Mesenteric fat pad (tissue), 1 donor: ENCODE measurements at places on chromosomes 11 and 22. TPM values are rescaled to one million over a fixed set of nuclear protein-coding genes. Genes with fewer than 3 reads are reported as not detected.

DNA sequence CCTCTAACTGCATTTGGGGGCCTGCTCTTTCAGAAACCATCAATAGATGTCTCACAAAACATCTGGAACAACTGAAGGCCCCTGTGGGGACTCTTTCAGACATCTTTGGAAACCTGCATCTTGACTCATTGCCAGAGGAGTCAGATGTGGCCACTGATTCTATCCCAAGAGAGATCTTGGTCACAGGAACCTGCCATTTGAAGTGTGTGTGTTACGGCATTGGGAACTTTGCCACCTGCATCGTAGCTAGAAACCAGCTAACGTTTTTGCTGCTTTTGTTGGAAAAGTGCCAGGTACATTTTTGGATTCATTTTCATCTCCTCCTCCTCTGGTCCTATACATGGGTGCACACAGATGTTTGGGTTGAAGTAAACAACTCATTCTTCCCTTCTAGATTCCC is 4.3 kb downstream of the SRRD start:
- DNase-seq: no peak

DNA sequence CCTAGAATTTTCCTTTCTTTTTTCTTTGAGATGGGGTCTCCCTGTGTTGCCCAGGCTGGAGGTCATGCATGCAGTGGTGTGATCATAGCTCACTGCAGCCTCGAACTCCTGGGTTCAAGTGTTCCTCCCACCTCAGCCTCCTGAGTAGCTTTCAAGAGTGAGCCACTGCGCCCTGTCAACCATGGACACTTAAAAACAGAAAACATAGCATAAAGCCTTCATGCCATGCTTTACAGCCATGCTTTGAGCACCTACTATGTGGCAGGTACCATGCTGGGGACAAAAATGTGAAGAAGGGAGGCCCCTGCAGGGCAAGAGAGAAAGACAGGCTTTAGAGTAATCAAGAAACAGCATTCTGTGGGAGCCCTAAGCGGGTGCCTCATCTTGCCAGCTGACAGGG is 13.7 kb upstream of the GNB1L start:
- DNase-seq: no peak

- peak; percentile 49 for DNase-seq
These were observed 8.0 kb downstream of the IFITM10 start for GRCh38 chr11:1742371-1742770.

- no peak for DNase-seq
These were observed 43.6 kb downstream of the GALNT18 start for GRCh38 chr11:11577932-11578911.

DNA sequence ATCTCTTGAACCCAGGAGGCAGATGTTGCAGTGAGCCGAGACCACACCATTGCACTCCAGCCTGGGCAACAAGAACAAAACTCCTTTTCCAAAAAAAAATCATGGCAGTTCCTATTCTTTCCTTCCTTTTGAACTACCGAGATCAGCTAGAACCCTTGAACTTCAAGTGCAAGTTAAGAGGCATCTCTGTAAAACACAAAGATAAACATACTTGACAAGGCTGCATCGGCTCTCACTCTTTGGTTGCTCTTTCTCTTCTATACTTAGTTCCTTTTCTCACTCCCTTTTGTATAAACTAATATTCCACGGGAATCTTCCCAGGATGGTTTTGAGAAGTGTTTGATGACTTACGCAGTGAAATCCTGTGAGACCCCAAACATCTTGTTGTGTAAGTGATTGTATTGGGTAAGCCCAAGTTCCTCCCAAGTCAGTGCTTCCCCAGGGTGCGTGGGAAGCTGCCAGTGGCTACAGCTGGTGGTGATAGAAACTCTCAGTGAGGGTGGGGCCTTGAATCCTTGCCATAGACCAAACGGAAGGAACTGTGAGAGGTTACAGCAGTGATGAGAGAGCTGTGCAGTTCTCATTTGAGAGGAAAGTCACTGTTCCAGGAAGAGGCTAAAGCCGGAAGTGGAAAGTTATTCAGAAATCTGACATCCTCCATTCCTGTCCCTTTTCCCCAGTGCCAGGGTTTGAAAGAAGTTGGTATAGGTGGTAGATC is 24.1 kb upstream of the CDC42EP2 start:
- no peak for DNase-seq

GRCh38 chr22:30315962-30316576 is 10.7 kb downstream of the TBC1D10A start:
- DNase-seq: no peak

DNA sequence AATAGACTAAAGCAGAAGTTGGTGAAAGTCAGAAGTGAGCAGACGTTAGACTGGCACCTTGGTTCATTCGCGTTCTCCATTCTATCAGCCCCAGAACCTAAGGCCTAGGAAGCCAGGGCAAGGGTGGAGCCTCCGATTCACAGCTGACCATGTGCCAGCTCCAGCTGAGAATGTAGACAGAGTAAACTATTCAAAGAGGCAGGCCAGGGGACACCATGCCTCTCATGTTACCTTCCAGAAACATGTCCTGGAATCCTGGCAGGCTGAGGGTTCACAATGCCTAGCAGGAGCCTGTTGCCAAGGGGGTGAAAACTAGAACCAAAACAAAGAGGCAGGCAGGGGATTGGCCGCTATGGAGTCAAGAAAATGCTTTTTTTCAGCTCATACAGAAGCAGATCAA is 224.4 kb upstream of the POU2AF2 start:
- DNase-seq: no peak

GRCh38 chr11:111428113-111428876 is 49.2 kb upstream of the POU2AF1 start:
- no peak for DNase-seq

DNA sequence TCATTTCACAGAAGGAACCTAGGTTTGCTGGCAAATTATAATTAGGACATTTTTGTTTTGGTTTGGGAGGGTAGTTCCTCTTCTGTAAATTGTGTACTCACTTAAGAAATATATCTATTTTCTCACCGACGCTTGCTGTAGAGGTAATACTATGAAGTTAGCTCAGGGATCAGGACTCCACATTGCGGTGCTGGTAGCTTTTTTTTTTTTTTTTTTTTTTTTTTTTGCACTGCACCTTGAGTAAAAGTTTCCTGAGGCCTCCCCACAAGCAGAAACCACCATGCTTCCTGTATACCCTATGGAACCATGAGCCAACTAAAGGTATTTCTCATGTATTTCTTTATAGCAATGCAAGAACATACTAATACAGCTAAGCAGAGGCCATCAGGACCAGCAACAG is 14.7 kb downstream of the UBTFL1 start:
- DNase-seq: no peak

GRCh38 chr11:8067567-8067928 is 13.5 kb upstream of the TUB start:
- DNase-seq: peak; percentile 43

DNA sequence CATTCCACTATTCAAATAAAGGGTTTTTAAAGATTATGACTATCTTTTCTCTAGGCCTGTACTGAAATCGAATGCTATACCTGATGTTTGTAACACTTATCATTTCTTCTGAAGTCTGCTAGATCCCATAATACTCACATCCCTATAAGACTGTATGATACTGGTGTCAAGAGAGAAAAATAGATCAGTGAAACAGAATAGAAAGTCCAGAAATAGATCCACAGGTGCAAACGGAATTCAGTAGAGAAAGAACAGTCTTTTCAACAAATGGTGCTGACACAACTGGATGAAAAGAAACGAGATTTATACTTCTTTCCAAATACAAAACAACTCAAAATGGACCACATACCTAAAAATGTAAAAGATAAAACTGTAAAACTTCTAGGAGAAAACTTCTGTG is 143.2 kb downstream of the APOL5 start:
- DNase-seq: no peak

DNA sequence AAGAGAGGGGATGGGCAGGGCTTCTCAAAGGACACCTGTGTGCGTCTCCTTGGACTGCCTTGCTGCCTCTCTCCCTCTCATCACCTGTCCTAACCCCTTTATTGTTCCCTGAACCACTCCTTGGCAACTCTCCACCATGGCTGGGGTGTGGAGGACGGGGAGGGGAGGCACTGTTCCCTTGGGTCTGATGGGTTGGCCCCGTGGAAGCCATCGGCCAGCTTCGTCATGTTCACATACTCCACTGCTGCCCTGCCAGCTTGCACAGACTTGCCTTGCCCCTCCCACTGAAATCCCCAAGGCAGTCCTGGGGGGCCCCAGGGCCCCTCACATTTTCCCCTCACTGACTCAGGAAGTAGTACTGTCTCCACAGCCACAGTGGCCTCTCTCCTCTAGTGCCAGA is 36.1 kb upstream of the LRRC32 start:
- no peak for DNase-seq

GRCh38 chr22:37535159-37535558 is 15.9 kb upstream of the CARD10 start:
- no peak for DNase-seq

DNA sequence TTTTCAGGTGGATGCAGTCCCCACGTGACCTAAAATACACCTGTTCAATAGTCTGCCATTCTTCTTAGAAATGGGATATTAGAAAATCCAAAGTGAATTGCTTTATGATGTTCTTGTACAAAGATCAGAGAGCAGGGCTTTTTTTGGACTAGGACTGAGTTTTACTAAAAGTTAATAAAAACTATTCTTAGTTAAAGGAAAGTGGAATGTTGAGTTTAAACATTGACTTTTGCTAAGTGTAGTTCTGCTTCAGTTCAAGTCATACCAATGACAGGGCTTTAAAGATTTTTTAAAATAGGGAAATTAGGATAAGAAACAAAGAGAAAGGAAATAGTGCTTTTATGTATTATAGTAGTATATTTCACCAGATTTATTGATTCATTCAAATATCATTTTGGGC is at the start of gene SLC22A24:
Gene SLC22A24, minus strand, starts transcription at position 101 of the 400 bp plus-strand sequence. CDS start 442 bp downstream, outside the sequence.
- DNase-seq: no peak

- peak; percentile 87 for DNase-seq
These were observed 2.6 kb upstream of the RAB3IL1 start for GRCh38 chr11:61919705-61920631.

- DNase-seq: no peak
These were observed 50.2 kb upstream of the PICALM start for GRCh38 chr11:86119077-86119476.

DNA sequence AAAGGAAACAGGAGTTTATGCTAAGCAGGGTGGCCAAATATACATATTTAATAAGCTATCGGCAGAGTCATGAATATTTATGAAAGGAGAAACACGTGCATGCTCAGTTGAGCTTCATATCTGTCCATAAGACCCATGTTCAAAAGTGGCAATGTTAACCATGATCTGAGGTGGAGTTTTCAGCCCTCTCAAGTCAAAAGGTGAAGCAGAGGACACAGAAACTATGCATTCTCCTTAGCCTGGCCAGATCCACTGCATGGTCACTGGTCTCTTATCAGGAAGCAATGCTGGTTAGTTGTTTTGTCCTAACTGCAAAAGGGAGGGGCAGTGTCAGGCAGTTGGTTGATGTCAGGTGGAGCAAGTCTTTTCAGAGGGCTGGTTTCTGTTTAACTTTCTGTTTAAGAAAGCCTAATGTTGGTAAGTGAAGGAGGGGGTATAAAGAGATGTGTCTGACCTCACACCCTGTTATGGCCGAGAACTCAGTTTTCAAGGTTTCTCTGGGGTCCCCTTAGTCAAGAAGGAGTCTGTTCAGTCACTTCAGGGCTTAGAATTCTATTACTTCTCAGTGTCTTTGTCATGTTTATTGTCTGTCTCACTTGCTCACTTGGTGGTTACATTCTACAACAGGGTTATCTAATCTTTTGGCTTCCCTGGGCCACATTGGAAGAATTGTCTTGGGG is 5.5 kb upstream of the SELENOH start:
- no peak for DNase-seq

DNA sequence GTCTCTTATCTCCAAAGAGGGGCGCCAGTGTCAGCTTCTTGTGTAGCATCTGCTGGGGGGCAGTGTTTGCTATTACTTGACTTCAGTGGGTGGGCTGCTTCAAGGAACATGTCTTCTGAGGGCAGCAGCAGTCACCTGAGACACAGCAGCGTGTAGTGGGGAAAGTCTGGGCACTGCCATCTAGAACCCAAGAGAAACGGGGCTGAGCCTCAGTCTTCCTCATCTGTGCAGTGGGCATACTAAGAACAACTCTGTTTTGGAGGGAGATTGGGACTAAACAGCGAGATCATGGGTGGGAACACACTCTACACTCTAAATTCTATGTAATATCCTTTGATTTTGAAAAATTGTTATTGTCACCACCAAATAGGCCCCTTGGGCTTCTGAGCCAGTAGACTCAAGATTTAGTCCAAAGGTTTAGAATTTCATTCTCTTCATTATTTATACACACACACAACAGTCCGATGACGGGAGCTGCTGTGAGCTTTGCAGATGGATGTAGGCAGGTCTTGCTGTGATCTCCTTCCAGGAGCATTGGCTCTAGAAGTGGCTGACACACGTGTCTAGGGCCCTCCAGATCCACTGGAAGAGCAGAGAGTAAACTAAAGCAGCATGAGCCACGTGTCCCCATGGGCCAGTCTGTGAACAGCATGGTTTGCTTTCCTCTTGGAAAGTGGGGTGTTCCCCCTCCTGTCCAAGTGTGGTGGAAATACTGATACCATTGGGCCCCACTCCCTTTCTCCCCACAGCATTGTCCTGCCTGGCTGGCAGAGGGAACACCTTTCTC is 51.8 kb downstream of the TRAF6 start:
- DNase-seq: no peak

- DNase-seq: no peak
These were observed 459.5 kb upstream of the CNTN5 start for GRCh38 chr11:98561252-98561651.

GRCh38 chr11:30585892-30586250 is 282 bp downstream of the MPPED2 start:
- DNase-seq: no peak

DNA sequence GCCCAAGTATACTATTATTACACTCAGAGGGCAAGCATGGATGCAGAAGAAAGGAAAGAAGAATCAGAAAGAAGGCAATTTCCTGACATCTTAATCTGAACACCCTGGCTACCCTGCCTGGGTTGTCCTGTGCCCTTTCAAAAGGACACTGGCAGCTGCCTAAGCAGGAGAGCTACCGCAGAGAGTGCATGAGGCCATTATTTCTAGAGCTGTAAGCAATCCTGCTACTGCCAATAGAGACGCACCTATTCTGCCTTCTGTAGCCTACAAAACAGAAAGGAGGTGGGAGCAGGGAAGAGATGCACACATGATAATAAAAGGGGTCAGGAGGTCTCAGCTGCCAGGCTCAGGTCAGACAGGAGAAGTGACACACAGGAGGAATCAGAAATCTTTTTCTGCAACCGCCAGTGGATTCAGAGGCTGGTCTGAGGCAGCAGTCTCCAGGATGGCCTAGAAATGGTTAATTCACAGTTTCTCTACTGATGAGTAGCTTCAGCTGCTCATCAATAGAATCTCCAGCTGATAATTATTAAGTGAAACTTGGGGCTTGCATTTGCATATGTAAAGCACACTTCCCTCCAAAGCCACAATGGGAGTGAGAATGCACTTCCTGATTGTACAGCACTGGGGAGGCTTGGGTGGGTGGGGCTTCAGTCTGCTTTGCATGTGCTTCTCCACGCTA is 253.9 kb downstream of the LARGE1 start:
- DNase-seq: no peak

- peak; percentile 94 for DNase-seq
These were observed 54.7 kb downstream of the FBXO7 start for GRCh38 chr22:32528984-32529982.

GRCh38 chr11:69361048-69361447 is 67.1 kb downstream of the MYEOV start:
- peak; percentile 47 for DNase-seq

BSCL2 gene
- total RNA-seq: 41.9 TPM

LINC01488 gene
- not detected for total RNA-seq

CDKN1C gene
- total RNA-seq: 252 TPM

RTN4R gene
- total RNA-seq: 0.55 TPM

ADORA2A gene
- 2.6 TPM for total RNA-seq

MFNG gene
- 33.6 TPM for total RNA-seq

CASTOR1 gene
- total RNA-seq: 11.6 TPM

TH gene
- not detected for total RNA-seq

THRSP gene
- 9.2 TPM for total RNA-seq

HNRNPUL2 gene
- 37.7 TPM for total RNA-seq

ALDH3B1 gene
- 14.6 TPM for total RNA-seq

SLC5A12 gene
- total RNA-seq: not detected

PIK3C2A gene
- total RNA-seq: 80.5 TPM
